Effector CD8-positive, alpha-beta T cell (primary cell): ENCODE measurements at places on chromosomes 2 and 18.

DNA sequence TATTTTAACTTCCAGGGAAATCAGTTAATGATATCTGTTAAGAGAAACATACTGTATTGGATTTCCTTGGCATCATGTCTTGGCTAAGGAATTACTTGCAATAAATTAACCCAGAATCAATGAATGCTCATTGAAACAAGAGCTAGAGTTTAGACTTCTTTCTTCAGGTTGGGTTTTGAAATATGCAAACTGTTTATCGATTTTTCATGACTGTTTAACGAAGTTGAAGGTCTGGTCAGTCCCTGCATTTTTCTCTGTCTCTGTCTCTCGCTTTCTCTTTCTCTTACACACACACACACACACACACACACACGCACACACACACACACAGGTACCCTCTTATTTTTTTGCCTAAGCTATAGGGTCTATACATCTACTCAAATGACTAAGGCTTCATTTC, 981.0 kb downstream of the SUCLG1 start:
- no peak for DNase-seq

- DNase-seq: no peak
Measured at GRCh38 chr2:138202762-138203161, 238.5 kb downstream of the HNMT start.

- no peak for DNase-seq
Measured at GRCh38 chr2:33392366-33392765, 84.1 kb upstream of the RASGRP3 start.

DNA sequence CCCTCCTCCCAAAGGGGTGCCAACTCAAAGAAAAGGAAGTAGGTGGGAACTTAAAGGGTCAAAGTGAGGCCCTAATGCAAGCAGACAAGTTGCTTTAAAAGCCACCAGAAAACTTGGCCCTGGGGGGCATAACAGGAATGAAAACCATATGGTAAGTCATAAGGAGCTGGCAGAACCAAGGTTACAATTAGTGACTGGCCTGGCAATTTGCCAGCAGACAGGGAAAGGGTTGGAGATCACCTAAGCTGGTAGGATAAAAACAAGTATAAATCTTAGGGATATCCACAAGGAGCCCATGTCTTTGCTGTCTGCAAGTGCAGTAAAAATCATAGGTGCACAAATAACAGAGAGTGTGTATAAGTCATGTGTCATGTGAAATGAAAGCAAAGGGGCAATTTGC, 256.7 kb upstream of the LRRTM4 start:
- no peak for DNase-seq

DNA sequence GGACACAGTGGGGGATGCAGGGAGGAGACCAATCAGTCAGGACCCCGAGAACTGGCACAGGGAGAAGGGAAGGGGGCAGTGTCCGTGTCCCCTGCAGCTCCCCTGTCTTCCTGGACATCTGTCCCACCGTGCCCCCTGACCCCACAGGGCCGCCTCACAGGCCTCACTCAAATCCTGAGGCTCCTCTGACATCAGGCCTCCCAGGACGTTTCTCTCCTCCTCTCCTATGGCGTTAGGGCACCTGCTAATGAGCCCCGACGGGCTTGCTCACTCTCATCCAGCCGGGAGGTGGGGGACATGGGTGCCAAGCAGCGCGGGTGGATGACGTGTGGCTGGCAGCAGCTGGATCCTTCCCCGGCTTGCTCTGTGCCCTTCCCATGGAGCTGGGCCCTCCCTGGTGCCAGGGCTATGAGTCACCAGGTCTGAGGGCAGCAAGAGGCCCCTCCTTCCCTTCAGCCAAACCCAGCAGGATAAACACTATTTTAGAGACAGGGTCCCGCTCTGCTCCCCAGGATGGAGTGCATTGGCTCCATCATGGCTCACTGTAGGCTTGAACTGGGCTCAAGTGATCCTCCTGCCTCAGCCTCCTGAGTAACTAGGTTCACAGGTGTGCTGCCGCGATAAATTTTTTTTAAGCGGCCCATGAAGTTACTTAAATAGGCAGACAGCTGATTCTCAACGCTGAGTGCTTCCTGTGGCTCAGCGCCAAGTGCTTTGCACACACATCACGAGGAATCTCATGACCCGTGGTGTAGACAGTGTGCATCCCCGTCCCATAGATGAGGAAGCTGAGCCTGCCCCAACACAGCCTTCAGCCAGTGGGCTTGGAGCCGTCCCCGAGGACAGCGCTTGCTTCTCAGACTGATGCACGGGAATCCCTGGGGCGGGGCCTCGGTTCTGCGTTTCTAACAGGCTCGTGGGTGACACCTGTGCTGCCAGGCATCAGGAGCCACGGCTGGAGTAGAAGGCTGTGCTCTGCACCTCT, 64.5 kb upstream of the HDAC4 start:
- DNase-seq: no peak

GRCh38 chr18:61589053-61589723, 256.0 kb downstream of the CDH20 start:
- no peak for DNase-seq

GRCh38 chr2:33336036-33336625, 140.3 kb upstream of the RASGRP3 start:
- no peak for DNase-seq

DNA sequence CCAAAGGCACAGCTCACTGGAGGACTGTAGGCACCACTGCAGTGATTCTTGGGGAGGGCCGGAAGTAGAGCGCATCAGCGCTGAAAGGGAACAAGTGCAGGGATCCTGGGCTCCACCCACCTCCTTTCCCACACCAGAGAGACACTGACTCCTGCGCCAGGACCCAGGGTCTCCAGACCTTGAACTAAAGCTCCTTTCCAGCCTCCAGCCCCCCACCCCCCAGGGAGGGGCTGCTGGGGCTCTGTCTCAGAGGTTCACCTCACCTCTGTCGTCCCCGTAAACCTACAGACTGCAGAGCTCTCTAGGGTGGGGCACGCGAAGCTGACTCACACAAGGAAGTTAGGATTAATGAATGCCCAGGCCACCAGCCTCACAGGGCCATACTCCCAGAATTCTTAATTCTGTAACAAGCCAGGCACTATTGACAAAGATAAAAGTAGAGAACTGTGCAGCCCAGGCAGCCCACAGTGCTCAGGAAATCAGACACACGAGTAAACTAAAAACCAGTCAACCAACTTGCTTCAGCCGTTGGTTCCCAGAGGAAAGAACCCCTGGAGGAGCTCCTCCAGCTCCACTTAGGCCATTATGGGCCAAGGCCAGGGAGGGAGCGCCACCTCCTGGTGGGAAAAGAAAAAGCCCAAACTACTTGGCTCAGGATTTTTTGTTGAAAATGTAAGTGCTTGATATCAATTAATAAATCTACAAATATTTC, 45.1 kb upstream of the ACAA2 start:
- DNase-seq: peak; percentile 25

- DNase-seq: no peak
Measured at GRCh38 chr18:57651914-57652313, 30.3 kb upstream of the NARS1 start.

- DNase-seq: no peak
Measured at GRCh38 chr2:233063269-233063975, 3.3 kb downstream of the INPP5D start.

DNA sequence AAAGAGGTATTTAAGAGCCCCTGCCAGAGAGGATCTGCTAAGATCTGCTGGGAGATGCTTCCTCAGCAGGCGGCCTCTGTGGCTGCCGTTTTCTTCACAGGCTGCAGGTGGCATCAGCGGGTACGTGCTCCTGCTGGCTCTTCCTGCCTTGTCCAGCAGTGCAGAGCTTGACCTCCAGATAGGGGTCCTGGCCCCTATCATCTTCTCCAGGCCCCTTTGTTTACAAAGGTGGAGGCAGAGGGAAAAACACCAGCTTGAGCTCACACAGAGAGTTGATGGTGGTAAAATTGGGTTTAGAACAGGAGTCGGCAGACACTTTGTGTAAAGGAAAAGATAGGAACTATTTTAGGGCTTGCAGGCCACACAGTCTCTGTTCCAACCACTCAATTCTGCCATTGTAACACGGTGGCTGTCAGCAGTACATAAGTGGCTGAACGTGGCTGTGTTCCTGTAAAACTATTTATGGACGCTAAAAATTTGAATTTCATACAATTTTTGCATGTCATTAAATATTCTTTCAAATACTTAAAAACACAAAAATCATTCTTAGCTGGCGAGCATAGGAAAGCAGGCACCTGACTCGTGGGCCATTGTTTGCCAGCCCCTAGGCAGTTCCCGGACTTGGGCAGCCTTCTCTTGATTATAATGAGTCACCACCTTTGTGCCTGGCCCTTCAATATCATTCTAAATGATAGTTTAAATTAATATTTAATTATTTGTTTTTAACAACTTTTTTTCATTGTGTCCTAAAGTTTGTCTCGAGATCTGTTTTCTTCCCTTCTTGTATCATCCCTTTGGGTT, 98.2 kb upstream of the B3GNT7 start:
- no peak for DNase-seq

DNA sequence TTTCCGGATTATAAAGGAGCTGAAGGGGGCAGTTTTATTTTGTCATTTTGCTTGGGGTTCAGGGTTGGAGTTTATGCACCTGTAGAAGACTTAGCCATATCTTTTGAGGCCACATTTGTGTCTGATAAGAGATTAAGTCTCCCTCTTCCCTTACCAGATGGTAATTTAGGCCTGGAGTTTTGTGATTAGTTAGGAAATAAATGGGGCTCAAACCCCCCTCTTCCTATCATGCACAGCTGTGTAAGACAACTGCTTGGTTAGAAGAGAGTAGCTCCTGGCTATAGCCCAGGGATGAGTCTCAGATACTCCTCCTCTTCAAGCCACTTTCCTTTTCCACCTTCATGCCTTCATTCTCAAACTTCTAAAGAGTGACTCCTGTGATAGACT, 802 bp upstream of the SAP130 start:
- DNase-seq: no peak

DNA sequence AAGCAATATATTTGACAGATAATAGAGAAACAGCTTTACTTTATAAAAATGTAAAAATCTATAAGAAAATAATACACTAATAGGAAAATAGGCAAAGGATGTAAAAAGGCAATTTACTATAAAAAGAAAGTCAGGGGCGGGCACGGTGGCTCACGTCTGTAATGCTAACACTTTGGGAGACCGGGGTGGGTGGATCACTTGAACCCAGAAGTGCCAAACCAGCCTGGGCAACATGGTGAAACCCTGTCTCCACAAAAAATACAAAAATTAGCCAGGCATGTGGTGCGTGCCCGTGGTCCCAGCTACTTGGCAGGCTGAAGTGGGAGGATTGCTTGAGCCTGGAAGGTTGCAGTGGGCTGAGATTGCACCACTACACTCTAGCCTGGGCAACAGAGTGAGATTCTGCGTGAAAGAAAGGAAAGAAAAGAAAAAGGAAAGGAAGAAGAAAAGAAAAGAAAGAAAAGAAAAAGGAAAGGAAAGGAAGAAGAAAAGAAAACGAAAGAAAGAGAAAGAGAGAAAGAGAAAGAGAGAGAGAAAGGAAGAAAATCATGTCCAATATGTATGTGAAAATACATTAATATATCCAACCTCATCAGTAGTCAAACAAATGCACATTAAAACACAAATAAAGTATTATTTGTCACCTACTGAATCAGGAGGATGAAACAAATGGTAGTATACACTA, 65.1 kb downstream of the ADD2 start:
- DNase-seq: no peak

- no peak for DNase-seq
Measured at GRCh38 chr2:105085525-105085924, 47.7 kb downstream of the MRPS9 start.

- DNase-seq: no peak
Measured at GRCh38 chr18:59272221-59272888, 899 bp downstream of the RAX start.

GRCh38 chr2:71226096-71226964, 573 bp downstream of the PAIP2B start:
- DNase-seq: peak; percentile 34

GRCh38 chr18:28875059-28875458, 698.1 kb upstream of the CDH2 start:
- DNase-seq: no peak

GRCh38 chr2:180474716-180475115, 467.6 kb upstream of the CWC22 start:
- no peak for DNase-seq

DNA sequence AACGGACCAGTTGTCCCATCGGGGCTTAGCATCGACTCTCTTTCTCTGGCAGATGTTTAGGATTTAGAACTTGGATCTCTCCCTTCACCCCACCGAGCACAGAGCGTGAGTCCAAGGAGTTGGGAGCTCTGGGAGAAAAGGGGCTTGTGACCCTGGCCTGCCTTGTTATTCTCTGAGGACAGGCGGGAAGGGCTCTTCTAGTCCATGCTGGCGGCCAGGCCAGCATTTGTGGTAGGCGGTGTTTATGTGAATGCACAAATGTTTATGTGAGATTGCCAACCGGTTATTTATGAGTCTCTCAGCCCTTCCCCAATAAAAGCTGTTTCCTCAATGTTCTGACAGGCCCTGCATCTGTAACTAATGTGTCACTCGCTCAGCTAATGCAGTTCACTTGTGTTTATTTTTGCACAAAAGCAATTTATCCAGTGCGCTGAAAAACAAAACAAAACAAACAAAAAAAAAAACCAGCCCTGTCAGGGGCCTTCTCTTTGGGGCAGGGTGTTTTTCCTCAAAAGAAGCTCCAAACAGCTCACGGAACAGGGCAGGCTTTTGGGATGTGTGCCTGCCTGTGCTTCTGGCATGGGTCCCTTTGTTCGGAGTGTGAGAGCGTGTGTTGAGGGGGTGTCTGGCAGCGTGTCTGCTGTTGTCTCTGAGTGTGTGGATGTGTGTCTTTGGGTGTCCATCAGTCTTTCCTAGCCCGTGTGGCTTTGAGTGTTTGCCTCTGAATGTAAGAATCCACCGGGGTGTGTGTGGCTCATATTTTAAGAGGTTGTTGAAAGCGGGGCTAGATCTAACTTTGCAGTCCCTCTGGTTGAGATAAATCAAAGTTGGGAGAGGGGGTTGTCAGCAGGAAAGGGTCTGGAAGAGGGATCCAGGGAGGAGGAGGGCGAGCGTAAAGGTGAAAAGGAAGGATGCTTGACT, 52.8 kb upstream of the HAAO start:
- DNase-seq: no peak

GRCh38 chr2:52710810-52711618, 1056.6 kb upstream of the CHAC2 start:
- DNase-seq: no peak

- DNase-seq: no peak
Measured at GRCh38 chr2:56898986-56899385, 715.2 kb downstream of the CCDC85A start.

- no peak for DNase-seq
Measured at GRCh38 chr2:99153921-99154604, 679 bp downstream of the TSGA10 start.

DNA sequence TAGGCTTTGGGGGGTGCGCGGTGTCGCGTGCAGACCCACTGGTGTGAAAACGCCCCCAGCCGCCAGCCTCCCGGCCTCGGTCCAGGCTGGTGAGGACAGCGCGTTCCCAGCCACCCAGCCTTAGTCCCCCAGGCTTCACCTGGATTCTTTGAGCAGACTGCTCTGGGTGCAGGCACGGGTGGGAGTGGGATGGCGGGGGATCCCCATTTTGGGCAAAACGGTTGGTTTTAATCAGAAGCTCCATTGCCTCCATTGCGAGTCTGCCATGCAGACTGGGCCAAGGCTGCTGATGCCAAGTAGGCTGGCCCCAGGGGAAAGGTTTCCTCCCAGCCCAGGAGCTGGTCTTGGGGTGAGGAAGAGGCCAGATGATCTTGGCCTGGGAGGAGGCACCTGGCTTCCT, 445 bp downstream of the MLPH start:
- DNase-seq: no peak

- no peak for DNase-seq
Measured at GRCh38 chr2:179262077-179262660, 2.5 kb downstream of the SESTD1 start.
